ENCODE measurements at places on chromosomes 5 and 9.
A peak's percentile ranks its signal among the peaks of the same experiment; 100 is the strongest.

- no peak for DNase-seq
These were observed 458.4 kb downstream of the KDM4C start for GRCh38 chr9:7216004-7216841.

DNA sequence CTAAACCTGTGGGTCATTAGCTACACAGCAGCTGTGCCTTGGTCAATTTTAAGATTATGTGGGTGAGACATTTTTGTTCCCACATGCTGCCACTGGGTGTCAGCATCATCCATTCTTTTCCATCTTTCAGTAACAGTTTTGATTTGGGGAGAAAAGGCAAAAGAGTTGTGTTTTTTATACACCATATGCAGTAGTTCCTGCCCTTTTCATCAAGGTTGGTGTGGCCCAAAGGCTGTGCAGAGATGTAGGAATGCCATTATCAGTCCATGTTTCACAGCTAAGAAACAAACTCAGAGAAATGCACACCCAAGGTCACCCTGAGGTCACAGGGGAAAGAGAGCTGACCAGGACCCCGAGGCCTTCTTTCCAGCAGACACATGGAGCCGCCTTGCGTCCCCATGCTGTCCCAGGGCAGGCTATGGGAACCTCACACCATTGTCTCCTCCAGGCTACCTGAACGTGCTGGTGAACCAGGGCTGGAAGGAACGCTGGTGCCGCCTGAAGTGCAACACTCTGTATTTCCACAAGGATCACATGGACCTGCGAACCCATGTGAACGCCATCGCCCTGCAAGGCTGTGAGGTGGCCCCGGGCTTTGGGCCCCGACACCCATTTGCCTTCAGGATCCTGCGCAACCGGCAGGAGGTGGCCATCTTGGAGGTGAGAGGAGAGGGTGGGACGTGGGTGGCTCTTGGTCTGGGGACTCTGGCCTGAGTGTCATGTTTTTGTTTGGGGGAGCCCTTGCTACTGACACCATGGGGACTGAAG, 27.8 kb upstream of the GRPEL2 start:
- DNase-seq, result no peak

DNA sequence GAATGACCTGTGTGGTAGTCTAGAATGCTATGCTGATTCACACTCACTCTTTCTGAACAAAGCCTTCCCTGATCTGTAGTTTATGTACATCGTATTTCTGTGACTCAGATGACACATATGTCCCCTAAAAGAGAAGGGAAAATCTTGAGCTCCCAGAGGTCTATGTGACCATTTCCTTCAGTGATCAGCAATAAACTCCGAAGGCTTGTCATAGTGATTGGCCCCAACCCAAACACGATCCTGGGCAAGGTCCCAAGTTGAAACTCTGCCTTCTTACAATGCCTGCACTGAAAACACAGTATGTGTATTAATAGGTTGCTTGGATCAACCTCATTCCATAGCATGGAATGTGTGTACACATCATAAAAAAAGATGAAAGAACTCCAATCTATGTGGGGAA, 685.8 kb downstream of the MAT2B start:
- peak; percentile 80 for DNase-seq

DNA sequence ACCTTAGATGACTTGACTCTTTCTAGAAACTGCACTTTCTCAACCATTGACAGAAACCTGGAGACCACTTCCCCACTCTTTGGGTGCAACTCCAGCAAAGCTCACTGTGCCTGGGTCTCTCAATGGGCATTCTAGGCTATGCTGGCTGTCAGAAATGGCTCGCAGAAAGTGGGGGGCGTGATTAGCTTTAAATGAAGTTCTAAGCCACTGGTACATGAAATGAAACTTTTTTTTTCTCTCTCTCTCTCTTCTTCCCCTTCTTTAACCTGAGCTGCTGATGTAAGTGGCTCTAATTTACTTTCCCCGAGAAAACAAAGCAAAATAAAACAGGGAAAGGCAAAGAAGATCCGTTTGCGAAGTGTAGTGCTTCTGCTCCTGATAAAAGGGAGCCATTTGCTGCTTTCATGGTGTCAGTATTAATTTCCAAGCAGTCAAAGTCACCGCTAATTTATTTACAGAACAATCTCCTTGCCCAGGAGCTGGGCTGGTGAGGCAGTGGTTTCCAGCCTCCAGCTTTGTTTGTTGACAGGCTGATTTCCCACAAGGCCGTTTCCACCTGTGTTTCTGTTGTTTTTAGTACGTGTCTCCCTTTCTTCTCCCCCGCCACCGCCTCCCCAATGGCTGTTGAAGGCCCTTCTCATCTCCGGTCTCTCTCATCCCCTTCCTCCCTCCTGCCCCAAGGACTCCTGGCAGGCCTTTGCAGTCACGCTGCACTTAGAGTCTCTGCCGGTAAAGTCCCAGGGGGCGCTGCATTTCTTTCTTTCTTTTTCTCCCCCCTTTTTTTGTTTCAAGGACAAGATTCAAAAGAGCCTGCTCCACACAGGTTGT, 422.9 kb downstream of the EBF1 start:
- DNase-seq, result no peak

DNA sequence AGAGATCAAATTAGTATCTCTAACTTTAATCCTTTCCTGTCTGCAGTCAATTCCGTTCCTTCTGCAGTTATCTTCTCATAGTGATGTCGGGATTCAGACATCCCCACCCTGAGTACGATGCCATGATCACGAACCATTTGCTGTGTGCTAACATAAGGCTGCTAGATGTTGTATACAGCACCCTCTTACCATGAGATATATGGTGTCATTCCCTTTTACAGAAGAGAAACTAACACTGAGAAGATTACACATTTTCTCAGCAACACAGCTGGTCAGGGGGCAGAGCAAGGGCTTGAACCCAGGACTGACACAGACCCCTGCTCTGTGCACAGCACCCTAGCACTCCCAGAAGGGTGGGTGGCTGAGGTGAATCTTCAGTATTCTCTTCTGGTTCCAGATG, 46.9 kb upstream of the HSD17B4 start:
- no peak for DNase-seq

- DNase-seq, result no peak
These were observed 100.2 kb downstream of the MPDZ start for GRCh38 chr9:13179257-13179656.

DNA sequence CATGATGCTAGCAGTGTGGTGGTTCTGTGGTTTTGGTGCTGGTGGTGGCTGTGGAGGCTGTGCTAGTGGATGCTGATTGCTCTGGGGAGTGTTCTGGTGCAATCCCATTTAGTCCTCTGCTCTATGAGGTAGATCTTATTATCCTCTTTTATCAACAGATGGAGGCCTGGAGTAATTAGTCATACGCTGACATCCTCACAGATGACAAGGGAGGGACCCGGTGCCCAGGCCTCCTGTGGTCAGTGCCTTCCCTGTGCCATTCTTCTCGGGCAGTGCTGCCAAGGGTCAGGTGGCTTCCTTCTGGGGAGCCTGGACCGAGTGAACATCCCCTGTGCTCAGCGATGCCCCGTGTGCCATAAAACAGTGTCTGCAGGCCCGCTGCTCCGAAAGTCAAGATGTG, 74.5 kb downstream of the COL5A1 start:
- DNase-seq, result no peak

DNA sequence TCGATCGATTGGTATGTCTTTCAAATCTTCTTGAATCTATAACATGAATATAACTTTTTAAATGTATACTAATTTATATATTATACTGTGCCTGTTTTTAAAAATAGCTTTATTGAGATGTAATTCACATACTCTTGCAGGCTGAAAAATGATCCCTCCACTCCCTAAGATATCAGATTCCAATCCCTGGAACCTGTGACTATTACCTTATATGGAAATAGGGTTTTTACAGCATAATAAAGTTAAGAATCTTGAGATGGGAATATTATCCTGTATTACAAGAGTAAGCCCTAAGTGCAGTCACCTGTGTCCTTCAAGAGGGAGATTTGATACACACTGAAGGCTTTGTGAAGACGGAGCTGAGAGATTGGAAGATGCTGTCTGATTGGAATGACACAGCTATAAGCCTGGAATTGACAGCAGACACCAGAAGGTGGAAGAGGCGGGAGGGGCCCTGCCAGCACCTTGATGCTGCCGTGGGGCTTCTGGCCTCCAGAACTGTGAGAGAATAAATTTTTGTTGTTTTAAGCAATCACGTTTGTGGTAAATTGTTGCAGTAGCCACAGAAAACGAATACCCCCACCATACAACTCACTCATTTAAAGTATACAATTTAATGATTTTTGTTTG, 161.3 kb downstream of the RMI1 start:
- no peak for DNase-seq

GRCh38 chr9:136187683-136188586, 17.0 kb downstream of the LHX3 start:
- DNase-seq, result no peak

- DNase-seq, result no peak
These were observed 46.0 kb downstream of the MYO10 start for GRCh38 chr5:16889972-16890519.

- DNase-seq, result no peak
These were observed 13.0 kb downstream of the DNAJC18 start for GRCh38 chr5:139426203-139426885.

- DNase-seq, result no peak
These were observed 335.6 kb downstream of the ZSWIM6 start for GRCh38 chr5:61667525-61668218.

GRCh38 chr9:113805486-113806132, 70.5 kb upstream of the ZNF618 start:
- no peak for DNase-seq

- DNase-seq, result no peak
These were observed 717.8 kb downstream of the CDH18 start for GRCh38 chr5:19270153-19270552.

DNA sequence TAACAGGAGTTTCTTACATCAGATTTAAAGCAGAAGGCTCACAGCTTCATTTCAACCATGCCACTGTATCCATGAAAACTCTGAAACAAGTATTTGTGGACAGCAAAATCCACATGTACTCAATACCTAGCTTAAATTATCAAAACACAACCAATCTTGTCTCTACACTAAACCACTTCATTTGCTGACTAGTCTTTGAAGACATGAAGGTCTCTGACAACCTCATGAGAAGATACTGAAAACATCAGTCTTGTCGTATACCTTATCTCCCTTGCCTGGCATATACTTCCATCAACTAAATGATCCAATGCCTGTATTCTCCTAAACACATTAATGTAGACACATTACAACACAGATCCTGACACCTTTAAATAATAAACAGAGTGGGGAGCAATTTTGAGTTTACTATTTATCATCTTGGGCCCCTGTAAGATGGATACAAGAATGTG, 2.9 kb downstream of the RPS23 start:
- DNase-seq, result no peak

DNA sequence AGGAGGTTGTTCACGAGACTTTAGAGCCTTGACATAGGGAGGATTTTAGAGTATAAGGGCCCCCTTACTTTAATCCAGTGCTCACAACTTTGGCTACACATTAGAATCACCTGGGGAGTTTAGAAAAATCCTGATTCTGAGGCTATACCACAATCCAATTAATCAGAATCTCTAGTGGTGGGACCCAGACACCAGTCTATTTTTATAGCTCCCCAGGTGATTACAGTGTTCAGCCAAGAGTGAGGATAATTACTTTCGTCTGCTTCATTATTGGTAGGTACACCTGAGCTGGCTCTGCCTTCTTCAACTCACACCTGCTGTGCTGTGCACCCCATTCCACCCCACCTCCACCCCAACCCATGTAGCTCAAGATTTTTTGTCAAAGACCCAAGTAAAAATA, 141.3 kb upstream of the EPB41L4A start:
- DNase-seq, result no peak

DNA sequence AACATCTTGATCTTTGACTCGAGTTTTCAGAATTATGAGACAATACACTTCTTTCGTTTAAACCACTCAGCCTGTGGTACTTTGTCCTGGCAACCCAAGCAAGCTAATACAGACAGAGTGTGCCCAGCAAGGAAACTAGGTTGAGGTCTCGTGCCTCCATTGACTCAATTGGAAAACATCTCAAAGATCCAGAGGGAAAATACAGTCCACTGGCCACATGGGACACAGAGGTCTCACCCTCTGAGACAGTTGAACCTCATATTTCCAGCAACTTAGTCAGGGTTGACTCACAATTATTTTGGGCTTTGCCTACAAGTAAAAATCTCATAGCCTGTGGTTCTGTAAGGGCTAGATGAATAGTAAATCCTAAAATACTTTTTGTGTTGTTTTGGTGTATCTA, 631.5 kb downstream of the MTRR start:
- no peak for DNase-seq

DNA sequence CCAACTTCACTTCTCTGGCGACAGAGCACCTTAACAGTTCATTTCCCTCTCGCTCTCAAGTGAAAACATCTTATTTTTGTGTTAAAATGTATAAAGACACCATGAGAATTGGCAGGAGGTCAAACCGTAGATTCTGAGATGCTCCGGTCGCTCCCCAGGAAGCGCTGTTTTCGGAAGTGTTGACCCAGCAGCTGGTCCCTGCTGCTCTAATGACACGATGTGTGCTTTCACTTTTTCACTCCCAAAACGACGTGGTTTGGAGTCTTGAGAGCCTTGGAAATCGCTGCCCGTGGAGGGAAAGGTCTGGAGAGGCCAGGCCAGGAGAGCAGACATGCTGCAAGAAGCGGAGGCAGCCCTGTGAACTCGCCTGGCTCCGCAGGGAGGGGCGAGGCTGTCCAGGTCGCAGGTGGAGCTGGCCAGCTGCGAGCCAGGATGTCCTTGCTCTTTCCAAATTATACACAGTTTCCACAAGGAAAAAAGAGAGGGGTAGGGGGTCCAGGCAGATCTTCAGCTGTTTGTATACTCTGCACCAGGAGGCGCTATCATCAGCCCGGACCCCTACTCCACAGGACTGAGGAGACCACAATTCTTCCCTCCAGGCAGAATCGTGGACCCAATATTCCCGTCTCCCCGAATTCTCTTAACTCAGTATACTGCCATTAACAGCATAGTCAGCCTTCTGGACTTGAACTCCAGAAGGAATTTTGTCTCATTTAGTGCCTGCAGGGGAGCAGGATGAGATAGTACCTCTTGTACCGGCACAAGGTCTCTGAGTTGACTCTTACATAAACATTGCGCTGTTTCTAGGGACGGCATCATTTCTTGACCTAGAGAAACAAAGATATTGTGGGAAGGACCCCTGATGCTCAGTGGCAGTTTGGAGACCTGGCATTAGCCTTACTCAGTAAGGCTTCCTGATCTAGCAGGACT, 248.6 kb upstream of the ANKRD55 start:
- DNase-seq, result no peak
